ENCODE measurements at places on chromosomes 7 and 10.

- no peak for DNase-seq
Measured at GRCh38 chr7:5422396-5423305, 983 bp downstream of the TNRC18 start.

- DNase-seq, result no peak
Measured at GRCh38 chr10:35520996-35521395, 84.1 kb upstream of the GJD4 start.

GRCh38 chr10:11679946-11680345, 62.2 kb upstream of the ECHDC3 start:
- DNase-seq, result no peak

DNA sequence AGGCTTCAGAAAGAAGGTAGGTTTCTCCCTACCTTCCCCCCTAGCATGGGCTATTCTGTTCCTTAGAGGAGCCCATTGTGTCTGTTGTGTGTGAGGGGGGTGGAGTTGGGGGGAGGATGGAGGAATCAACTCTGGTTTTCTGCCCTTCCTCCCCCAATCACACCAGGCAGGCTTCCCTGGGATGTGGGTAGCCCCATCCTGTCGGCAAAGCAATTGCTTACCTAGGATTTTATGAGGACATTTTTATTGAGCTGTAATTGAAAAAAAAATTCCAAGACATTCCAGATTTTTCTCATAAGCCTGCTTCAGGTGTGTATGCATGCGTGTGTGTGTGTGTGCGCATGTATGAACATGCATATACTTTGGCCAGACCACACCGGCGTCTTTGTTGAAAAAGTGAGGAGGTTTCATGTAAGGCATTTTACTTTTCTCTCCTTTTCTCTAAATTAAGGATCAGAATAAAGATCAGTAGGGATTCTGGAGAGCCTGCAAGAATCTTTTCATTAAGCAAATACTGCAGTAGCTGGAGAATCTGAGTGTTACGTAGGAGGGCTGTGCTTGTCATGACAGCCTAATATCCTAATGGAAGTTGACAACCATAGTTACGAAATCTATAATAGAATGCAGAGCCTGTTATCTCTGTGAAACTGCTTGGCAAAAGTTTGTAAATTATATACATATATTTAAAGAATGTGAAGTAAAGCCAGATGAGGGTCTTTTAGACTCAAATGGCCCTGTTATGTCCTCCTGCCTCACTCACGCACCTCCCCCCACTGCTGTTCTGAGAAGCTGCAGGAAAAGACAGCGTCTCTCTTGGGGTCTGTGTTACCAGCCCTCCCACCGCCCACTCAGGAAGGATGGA, 27.3 kb upstream of the SAMD8 start:
- no peak for DNase-seq

GRCh38 chr10:26612151-26612915, 85.2 kb upstream of the PDSS1 start:
- DNase-seq, result no peak

DNA sequence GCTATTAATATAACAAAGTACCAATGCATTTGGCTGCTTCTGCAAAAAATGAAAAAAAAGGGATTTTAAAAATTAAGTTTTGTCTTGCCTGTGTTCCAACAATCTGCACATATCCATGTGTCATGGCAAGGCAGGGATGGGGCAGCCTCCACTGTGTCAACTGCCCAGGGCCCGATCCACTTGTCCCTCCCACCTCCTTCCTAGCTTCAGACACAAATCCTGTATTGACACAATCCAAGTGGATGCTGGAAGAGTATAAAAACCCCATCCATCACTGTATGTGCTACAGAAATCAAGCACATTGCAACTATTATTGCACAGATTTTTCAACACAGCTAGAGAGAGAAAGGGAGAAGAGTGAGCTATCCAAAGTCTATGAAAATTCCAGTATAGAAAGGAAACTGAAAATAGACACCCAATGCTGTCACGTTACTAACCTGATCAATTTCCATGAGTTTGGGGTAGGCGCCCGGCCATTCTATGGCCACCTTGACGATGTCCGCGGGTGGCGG, 106.4 kb downstream of the ELMO1 start:
- DNase-seq, result no peak

DNA sequence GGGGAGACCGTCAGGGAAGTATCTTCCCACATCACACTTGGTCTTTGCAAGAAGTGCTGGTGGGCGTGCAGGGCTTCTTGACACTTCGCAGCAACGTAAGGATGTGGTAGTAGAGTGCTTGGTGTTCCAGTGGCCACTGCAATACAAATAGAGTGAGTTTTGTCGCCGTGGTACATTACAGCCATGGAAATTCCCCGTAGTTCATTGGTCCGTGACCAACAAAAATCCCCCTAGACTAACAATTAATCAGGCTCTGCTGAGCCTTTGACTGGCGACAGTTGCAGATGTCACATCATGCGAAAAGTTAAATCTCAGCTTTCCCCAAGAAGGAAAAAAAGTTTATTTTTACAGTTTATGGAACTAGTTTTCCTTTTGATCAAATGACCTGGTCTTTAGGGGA, 134.7 kb downstream of the MGMT start:
- DNase-seq, result no peak
